ENCODE measurements at places on chromosomes 2 and 18. TPM values are rescaled to one million over a fixed set of nuclear protein-coding genes. Genes with fewer than 3 reads are reported as not detected.
A peak's percentile ranks its signal among the peaks of the same experiment; 100 is the strongest.

Gene DAPL1
- total RNA-seq, result not detected

Gene CYS1
- 3.7 TPM for total RNA-seq

Gene CTLA4
- total RNA-seq, result not detected

Gene RAB6C
- 0.14 TPM for total RNA-seq

Gene HOXD3
- not detected for total RNA-seq

Gene MTLN
- 20.3 TPM for total RNA-seq

Gene CNTNAP5
- 0.30 TPM for total RNA-seq

Gene CENPA
- total RNA-seq, result 0.75 TPM

Gene TMEM17
- total RNA-seq, result 4.0 TPM

Gene DNAH7
- 1.2 TPM for total RNA-seq

Gene B4GALT6
- total RNA-seq, result 17.7 TPM

- no peaks in the 10 kb centered on the region for H3K4me1 ChIP-seq
- DNase-seq, result peak; percentile 8
- no peaks in the 10 kb centered on the region for H3K36me3 ChIP-seq
Observed at GRCh38 chr2:205235434-205235833, 446.9 kb upstream of the NRP2 start.

GRCh38 chr2:101625387-101625786, 72.1 kb upstream of the MAP4K4 start:
- no peak overlapping the region for H3K27ac ChIP-seq
- no peak for DNase-seq
- H3K27me3 ChIP-seq, result no peaks in the 10 kb centered on the region
- H3K4me3 ChIP-seq, result no peak overlapping the region

DNA sequence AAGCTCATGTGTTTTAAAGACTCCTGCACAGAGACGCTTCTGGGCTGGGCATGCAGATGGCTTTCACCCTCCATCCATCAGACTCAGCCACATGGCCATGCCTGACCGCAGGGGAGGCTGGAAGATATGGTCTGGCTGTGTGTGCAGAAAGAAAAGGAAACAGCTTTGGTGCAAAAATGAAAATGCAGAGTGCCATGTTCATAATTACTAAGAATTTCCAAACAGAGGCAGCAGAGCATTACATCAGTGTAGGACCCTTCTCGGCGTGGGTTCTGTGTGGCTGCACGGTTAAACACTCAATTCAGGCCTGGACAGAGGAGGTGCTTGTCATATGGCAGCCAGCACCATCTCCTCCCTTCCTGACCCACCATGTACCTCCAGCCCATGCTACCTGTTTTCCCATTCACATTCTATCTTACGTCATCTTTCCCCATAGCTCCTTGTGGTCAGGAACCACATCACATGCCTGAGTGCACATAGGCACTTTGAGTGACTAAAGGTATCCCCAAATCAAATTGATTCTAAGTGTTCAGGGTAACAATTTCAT, 200.3 kb upstream of the ID2 start:
- H3K4me3 ChIP-seq, result no peak overlapping the region
- H3K27me3 ChIP-seq, result peaks cover 2% of the 10 kb centered on the region
- H3K4me1 ChIP-seq, result no peaks in the 10 kb centered on the region
- H3K36me3 ChIP-seq, result no peaks in the 10 kb centered on the region
- no peak overlapping the region for H3K27ac ChIP-seq

GRCh38 chr18:52451851-52452250, 111.9 kb downstream of the DCC start:
- no peak overlapping the region for H3K4me3 ChIP-seq
- H3K36me3 ChIP-seq, result no peaks in the 10 kb centered on the region
- H3K27ac ChIP-seq, result no peak overlapping the region
- H3K27me3 ChIP-seq, result no peaks in the 10 kb centered on the region
- no peaks in the 10 kb centered on the region for H3K4me1 ChIP-seq

DNA sequence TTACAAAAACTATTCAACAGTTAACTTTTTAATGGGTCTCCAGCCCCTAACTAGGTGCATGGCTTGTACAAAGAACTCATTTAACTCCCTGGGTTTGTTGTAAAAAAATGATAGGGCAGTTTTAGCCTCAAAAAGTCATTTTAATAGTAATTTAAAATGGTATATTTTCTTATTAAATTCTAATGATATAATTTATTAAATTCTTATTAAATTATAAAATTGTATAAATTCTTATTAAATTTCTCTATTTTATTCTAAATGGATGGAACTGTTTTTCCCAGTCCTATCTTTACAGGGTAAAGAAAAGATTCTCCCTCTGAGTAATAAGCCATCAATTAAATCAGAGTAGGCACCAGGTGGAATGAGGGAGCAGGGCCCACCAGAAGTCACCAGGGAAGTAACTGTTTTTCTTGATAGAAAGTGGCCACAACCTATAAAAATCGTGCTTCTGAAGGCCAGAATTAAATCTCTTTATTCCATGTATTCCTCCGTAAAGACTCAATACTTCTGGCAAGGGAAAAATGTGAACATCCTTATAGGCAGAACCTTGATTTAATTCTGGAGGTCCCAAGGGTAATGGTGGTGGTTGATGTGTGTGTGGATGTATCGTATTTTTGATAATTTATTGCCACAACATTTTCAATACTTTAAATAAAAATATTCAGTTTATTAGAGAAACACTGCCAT, 814 bp downstream of the FKBP7 start:
- H3K27ac ChIP-seq, result peak overlapping the region; percentile 93
- peak overlapping the region; percentile 98 for H3K4me3 ChIP-seq
- no peaks in the 10 kb centered on the region for H3K27me3 ChIP-seq
- H3K4me1 ChIP-seq, result peaks cover 15% of the 10 kb centered on the region
- DNase-seq, result no peak

- H3K4me3 ChIP-seq, result no peak overlapping the region
- no peaks in the 10 kb centered on the region for H3K27me3 ChIP-seq
- H3K36me3 ChIP-seq, result no peaks in the 10 kb centered on the region
- DNase-seq, result peak; percentile 98
- H3K4me1 ChIP-seq, result peaks cover 49% of the 10 kb centered on the region
- H3K27ac ChIP-seq, result peak overlapping the region; percentile 91
Observed at GRCh38 chr18:59718108-59718463, 20.9 kb upstream of the CCBE1 start.

DNA sequence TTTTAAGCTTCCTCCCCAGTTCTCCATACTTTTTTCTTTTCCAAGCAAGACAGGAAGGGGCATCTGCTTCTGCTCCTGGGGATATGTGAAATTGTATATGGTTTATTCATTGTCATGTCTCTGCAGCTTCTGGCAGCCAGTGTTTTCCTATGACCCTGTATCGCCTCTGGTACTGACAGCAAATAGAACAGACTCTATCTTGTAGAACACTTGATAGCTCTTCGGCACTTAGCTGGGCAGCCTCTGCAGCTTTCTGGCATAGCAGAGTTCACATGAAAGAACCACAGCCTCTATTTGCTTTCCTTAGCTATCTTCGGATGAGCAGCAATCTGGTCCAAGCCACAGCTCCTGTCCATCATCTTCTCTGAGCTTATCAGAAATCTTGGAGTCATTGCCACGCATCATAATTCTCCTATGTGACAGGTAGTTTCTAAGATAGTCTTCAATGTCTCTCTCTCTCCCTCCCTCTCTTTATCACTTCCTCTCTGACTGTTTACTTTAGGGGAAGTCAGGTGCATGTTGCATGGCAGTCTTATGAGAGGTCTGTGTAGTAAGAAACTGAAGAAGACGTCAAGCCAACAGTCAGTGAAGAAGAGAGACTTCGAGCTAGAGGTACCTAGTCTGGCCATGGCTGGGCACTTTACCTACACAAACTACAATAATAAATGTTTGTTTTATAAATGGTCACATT, 627.7 kb upstream of the CDH2 start:
- no peak overlapping the region for H3K4me3 ChIP-seq
- H3K36me3 ChIP-seq, result no peaks in the 10 kb centered on the region
- DNase-seq, result no peak
- peaks cover 15% of the 10 kb centered on the region for H3K4me1 ChIP-seq
- no peaks in the 10 kb centered on the region for H3K27me3 ChIP-seq

- H3K4me3 ChIP-seq, result no peak overlapping the region
- no peak overlapping the region for H3K27ac ChIP-seq
- H3K36me3 ChIP-seq, result no peaks in the 10 kb centered on the region
Observed at GRCh38 chr2:28367667-28368356, 24.8 kb upstream of the FOSL2 start.

- H3K27me3 ChIP-seq, result no peaks in the 10 kb centered on the region
- peaks cover 22% of the 10 kb centered on the region for H3K4me1 ChIP-seq
- H3K27ac ChIP-seq, result peak overlapping the region; percentile 97
- DNase-seq, result no peak
- peak overlapping the region; percentile 83 for H3K4me3 ChIP-seq
- no peaks in the 10 kb centered on the region for H3K36me3 ChIP-seq
Observed at GRCh38 chr2:177264209-177264692, 276 bp downstream of the NFE2L2 start.

DNA sequence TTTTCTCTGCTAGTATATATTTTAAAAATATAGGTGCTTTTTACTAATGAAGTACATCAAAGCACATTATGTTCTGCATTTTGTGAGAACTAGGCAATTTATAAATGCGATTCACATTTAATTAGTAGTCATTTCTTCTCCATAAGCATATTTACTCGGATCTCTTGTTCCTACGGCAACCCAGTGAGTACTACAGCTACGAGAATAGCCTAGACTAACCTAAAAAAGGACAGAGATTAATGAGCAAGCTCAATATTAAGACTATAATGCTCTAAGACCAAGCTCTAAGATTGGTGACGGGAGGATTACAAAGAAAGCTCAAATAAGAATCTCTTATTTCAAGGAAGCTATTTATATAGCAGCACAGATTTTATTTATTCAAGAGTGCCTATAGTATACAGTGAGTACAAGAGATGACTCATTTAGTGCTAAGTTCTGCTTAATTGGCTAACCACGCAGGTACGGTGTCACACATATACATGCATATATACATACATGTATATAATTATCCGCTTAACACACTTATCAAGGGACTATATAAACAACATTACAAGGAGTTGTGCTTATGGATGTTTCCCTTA, 364.7 kb downstream of the GPD2 start:
- H3K36me3 ChIP-seq, result no peaks in the 10 kb centered on the region
- H3K4me3 ChIP-seq, result peak overlapping the region; percentile 52
- H3K27ac ChIP-seq, result no peak overlapping the region
- no peaks in the 10 kb centered on the region for H3K27me3 ChIP-seq

DNA sequence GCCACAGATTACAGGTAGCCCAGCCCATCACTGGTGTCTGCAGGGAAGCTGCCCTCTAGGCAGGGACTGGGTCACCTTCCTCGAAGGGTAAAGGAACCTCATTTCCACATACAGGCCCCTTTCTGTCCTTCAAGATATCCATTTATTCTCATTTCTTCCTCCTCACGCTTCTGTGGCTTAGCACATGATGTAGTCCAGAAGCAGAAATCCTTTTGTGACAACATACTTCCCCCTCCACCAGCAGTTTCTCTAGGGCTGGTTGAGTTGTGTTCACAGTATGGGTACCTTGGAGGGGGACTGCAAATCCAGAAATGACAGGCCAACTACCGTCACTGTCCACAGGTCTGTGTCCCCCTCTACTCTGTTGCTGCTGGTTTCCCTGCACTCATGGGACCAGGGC, 364.9 kb downstream of the ANAPC1 start:
- H3K4me3 ChIP-seq, result no peak overlapping the region
- H3K27me3 ChIP-seq, result peaks cover 2% of the 10 kb centered on the region
- no peak for DNase-seq
- H3K36me3 ChIP-seq, result no peaks in the 10 kb centered on the region

GRCh38 chr2:177460973-177461585, 68.5 kb downstream of the AGPS start:
- no peak for DNase-seq
- no peak overlapping the region for H3K4me3 ChIP-seq
- no peak overlapping the region for H3K27ac ChIP-seq

DNA sequence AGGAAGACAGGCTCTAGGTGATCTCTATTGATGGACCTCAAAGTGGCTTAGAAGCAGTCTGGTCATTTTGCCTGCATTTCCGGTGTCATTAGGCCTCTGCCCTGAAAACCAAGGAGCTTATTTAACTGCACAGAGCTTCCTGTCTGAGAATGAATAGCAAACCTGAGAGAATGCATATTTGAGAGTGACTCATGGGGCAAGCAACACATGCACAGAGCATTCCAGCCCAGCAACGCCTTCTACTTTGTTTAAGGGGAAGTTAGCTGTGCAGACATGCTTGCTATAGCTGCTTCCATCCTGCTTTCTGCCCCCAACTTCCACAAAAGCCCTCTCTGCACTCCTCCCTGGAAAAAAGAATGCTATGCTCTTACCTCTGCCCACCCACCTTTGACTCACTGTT, 232.8 kb downstream of the GRB14 start:
- peak overlapping the region; percentile 66 for H3K27ac ChIP-seq
- peaks cover 24% of the 10 kb centered on the region for H3K4me1 ChIP-seq
- peak overlapping the region; percentile 11 for H3K4me3 ChIP-seq
- DNase-seq, result peak; percentile 92

DNA sequence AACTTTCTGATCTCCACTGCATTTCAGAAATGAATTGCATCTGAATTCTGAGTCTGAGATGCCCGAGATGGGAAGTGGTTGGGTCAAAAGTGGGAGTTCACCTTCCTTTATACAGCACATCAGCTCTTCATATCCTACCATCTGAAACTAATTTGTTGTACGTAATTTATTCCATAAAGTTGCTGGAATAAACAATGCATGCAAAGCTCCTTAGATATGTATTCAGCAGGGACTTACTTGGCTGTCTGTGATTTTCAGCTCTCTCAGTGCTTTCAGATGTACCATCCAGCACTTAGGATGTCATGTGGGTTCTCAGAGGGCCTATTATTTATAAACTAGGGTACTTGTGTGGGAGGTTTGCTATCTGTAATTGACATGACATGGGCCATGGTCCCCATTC, 46.9 kb upstream of the EFEMP1 start:
- H3K4me3 ChIP-seq, result no peak overlapping the region
- no peaks in the 10 kb centered on the region for H3K36me3 ChIP-seq
- H3K27me3 ChIP-seq, result no peaks in the 10 kb centered on the region
- DNase-seq, result no peak

GRCh38 chr2:226838722-226839121, 2.9 kb downstream of the RHBDD1 start:
- H3K4me1 ChIP-seq, result peaks cover 10% of the 10 kb centered on the region
- DNase-seq, result no peak
- no peak overlapping the region for H3K27ac ChIP-seq
- no peaks in the 10 kb centered on the region for H3K27me3 ChIP-seq
- H3K36me3 ChIP-seq, result no peaks in the 10 kb centered on the region

DNA sequence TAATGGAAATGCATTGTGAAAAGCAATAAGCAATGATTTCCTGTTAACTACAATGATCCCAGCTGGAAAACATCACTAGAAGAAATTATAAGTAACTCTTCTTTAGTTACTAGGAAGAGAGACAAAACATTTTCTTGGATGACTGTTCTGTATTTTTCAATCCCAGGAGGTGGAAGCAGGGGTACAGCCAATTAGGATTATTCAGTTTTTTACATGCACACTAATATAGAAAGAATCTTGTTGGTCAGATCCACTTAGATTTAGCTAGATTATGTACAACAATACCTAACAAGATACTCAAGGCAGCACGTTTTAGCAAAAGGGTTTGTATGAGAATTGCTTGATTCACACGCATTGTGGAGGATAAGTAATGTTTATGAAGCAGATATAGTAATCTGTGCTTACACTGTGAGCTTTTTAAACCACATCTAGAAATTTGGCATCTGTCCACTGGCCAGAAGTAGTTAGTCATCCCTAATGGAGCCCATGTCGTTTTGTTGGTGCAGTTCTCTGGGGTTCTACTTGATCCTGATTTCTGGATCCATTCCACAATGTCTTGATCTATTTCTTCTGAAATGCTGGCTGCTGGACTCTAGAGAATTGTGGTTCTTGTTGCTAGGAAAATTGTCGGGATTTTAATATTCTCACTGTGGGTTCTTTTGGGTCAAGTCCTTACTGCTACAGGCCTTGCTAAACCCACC, 199.7 kb downstream of the ADCYAP1 start:
- peaks cover 5% of the 10 kb centered on the region for H3K4me1 ChIP-seq
- no peak overlapping the region for H3K4me3 ChIP-seq
- DNase-seq, result peak; percentile 94
- peak overlapping the region; percentile 28 for H3K27ac ChIP-seq

Measured in astrocyte (in vitro differentiated cells and primary cell).